ENCODE measurements at places on chromosomes 3 and 15.

DNA sequence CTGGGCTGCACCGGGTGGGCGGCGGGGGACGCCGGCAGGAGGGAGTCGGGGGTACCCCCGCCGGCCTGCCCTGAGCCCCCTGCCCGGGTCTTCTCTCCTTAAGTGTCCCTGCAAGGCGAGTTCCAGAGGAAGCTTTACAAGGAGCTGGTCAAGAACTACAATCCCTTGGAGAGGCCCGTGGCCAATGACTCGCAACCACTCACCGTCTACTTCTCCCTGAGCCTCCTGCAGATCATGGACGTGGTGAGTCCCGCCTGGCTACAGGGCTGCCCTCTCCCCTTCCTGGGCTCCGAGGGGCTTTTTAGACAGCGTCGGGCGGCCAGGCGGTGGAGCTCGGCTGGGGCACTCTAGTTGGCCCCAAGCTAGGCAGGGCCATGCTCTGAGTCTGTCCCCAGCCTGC, 480 bp downstream of the CHRNA7 start:
- DNase-seq = no peak

DNA sequence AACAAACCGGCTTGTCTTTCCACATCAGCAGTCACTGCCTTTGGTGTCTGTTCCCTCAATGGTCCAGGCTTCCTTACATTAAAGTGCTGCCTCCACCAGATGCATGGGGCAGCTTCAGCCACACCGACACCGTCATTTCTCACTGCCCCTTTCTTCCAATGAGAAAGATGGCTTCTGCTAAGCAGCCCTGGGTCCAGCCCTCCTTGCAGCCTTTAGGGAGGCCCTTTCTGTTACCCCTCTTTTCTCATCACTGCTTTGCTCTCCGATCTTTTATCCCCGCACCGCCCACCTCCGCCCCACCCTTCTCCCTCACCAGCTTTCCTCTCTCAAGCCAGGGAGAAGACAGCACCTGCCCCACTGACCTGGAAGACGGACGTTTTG, 28.2 kb upstream of the CXCR6 start:
- DNase-seq = no peak

- no peak for DNase-seq
Measured at GRCh38 chr3:69433969-69434325, 48.1 kb upstream of the FRMD4B start.

- DNase-seq = no peak
Measured at GRCh38 chr3:139357899-139358298, 14.1 kb downstream of the MRPS22 start.

DNA sequence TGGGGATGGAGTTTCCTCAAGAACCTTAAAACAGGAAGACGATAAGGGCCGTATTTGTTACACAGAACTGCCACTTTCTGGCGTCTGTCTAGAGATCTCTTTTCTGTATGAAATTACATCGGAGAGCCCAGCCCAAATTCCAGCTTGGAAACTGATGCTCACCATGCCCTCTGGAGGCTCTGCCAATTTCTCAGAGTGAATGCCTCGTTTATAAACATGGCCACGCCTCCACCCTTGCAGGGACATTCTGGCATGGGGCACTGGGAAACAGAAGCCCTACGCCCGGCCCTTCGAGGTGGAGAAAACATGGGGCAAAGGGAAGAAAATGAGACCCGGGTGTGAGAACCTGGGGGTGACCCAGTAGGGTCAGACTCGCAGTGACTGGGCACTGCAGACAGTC, 53.4 kb upstream of the SEC13 start:
- DNase-seq = no peak

GRCh38 chr3:64267721-64268604, 42.7 kb upstream of the PRICKLE2 start:
- DNase-seq = peak; percentile 36

- no peak for DNase-seq
Measured at GRCh38 chr3:112619295-112619694, 21.6 kb downstream of the CCDC80 start.

GRCh38 chr3:102796804-102797203, 362.0 kb downstream of the ZPLD1 start:
- no peak for DNase-seq

- DNase-seq = no peak
Measured at GRCh38 chr15:64804619-64805018, 20.8 kb downstream of the PIF1 start.

DNA sequence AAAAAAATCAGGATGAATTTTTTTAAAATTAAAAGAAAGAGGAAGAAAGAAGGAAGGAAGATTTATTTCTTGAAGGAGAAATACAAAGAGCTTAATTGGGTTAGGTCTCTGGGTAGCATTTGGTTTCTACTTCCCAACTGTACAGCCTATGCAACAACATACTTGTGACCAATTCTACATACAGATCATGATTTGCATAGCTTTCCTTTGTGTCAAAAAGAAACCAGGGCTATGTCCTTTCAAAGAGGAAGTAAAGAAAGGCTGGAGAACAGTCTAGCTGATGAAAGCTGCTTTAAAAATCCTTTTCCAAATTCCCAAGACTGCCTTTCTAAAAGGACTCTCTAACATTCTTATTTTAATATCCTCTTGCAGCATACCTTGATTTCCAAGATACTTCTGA, 6.1 kb upstream of the HGD start:
- DNase-seq = no peak

DNA sequence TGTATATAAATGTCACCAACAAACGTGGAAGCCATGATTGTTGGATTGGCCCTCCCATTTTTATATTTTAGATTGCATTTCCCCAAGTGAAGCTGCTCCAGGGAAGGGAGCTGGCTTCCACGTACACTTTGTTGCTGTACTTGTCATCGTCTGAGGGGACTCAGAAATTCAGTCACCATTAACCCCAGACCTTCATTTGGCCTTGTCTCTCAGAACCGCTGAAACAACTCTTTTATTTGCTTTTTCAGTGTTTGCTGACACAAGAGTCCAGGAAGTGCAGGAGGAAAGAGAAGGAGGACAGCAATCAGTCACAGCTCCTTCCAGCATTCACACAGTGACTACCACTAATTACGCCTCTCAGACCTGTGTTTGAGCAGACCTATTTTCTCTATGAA, 276.5 kb downstream of the TBL1XR1 start:
- DNase-seq = no peak

DNA sequence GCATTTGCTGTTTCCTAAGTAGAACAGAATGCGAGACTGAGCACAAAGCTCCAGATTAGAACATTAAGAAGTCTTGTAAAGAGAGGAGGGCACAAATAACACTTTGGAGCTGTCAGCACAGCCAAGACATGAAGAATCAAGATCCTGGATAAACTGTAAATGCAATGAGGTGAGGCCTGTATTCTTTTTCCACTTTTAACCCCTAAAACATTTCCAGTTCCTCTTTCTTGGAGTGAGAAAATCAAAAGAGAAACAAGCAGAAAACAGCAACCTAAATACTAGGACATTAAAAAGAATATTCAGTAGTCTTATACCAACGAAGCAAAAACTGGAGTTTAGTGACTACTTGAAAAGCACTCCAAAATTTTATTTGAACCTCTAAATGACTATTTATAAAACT, 204.3 kb downstream of the ZBTB20 start:
- DNase-seq = no peak

GRCh38 chr3:4899710-4900109, 79.5 kb upstream of the BHLHE40 start:
- DNase-seq = no peak

GRCh38 chr3:124582621-124583395, 147.4 kb upstream of the UMPS start:
- no peak for DNase-seq

- DNase-seq = no peak
Measured at GRCh38 chr15:40265355-40265754, 17.5 kb downstream of the ANKRD63 start.

DNA sequence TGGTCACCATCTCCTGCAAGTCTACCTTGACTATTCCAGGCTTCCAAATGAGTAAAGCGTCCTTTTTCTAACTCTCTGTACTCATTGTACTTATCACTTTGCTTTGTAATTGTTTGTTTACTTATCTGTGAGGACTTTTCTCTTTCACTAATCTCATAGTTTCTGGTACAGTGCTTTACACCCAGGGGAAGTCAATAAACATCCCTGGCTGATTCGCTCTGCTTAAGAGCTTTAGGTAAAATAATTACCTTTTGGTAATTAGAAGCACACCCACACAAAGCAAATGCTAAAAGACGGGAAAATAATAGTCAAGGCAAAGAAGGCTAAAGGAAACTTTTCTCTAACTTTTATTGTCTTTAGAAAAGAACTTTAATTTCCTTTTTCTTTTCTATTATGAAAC, 466.9 kb upstream of the ROBO1 start:
- DNase-seq = no peak

Measured in substantia nigra (tissue), 51 donors.